ENCODE measurements at places on chromosomes 13 and 19.
A peak's percentile ranks its signal among the peaks of the same experiment; 100 is the strongest.

GRCh38 chr19:46785054-46785979, 3.1 kb downstream of the SLC1A5 start:
- no peak for DNase-seq

DNA sequence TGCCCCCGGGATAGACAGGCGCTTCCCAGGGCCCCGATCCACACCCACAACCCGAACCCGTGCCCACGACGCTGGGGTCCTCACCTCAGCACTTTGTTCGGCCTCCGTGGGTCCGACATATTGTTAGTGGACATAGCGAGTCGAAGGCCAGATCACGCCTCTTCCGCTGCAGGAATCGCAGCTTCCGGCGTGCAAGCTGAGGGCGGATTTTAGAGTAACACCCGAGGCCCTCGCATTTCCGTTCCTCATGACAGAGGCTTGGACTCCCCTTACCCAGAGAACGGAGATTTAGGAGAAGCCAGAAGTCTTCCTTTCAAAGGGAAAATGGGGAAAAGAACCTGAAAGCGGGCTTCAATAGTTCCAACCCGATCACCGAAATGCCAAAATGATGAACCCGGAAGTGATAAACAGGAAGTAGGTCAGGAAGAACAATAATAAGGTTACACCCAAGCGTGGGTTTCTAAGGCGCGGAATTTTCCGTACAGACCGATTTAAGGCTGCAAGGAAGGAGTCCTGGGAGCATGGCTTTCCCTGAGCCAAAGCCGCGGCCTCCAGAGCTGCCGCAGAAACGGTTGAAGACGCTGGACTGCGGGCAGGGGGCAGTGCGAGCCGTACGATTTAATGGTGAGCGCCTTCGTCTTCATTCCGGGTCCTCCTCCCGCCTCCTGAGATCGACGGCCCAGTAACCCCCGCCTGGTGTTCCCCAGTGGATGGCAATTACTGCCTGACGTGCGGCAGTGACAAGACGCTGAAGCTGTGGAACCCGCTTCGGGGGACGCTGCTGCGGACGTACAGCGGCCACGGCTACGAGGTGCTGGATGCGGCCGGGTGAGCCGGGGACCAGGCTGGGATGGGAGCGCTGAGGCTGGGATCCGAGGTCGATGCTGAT, 2.9 kb downstream of the WDR83 start:
- DNase-seq, result peak; percentile 66

- no peak for DNase-seq
Measured at GRCh38 chr13:44363631-44364344, 9.8 kb upstream of the SERP2 start.

DNA sequence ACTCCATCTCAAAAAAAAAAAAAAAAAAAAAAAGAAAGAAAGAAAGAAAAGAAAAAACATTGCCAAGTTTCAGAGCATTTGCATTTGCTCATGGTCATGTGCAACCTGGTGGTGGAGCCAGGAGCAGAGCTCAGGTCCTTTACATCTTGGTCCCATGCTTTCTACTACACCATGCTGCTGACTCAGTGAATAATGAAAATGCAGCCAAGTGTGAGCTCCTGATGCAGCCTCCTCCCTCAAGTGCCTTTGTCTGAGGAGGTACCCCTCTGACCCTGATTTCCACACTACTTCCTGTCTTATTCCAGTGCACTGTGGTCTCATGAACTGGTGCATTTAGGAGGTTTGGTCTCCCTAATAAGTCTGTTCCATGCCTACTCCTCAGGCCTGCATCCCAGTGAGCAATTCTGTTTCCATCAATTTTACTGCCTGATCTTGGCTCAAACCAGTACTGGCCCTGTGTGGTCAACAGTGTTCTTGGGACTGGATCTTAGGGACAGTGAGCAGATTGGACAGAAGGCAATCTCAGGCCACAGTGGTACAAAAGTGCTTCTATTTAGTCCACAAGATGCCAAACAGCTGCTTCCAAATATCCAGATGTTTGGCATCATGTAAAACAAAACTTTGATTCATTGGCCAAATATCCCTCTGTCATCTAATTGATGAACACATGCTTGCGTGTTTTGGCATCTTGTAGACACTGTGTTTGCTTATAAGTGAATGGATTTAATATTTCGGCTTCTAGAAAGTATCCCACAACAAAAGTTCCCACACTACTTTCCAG, 28.8 kb upstream of the LRCH1 start:
- no peak for DNase-seq

GRCh38 chr19:28242317-28242927, 970.5 kb downstream of the UQCRFS1 start:
- peak; percentile 11 for DNase-seq

GRCh38 chr19:46637224-46637623, 1.2 kb upstream of the GNG8 start:
- no peak for DNase-seq

DNA sequence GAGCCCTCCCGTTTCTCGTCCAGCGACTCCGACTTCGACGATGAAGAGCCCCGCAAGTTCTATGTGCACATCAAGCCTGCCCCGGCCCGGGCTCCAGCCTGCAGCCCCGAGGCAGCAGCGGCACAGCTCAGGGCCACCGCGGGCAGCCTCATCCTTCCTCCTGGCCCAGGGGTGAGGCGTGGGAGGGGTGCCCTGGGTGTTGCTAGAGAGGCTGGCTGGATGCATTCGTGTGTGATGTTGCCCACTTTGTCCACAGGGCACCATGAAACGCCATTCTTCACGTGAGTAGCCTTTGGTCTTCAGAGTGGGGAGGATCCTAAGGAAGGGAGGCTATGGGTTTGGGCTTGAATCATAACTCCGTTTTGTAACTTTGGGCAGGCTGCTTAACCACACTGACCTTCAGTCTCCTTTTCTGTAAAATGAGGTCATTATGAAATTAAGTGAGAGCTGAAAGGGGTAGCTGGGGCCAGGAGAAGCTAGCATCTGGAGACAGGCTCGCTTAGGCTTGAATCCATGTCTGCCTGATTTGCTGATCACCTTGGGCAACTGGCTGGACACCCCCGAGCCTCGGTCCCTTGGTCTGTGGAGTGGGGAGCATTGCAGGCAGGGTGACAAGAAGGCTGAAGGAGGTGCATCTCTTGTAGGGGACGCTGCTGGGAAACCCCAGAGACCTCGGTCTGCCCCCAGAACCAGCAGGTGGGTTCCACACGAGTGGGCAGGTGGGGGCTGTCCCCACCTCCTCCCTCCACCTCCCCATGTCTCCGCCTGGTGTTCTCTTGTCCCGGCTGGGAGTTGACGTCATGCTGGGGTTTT, 18.7 kb upstream of the B3GNT3 start:
- no peak for DNase-seq

- DNase-seq, result no peak
Measured at GRCh38 chr13:105972811-105973590, 562.5 kb downstream of the EFNB2 start.

DNA sequence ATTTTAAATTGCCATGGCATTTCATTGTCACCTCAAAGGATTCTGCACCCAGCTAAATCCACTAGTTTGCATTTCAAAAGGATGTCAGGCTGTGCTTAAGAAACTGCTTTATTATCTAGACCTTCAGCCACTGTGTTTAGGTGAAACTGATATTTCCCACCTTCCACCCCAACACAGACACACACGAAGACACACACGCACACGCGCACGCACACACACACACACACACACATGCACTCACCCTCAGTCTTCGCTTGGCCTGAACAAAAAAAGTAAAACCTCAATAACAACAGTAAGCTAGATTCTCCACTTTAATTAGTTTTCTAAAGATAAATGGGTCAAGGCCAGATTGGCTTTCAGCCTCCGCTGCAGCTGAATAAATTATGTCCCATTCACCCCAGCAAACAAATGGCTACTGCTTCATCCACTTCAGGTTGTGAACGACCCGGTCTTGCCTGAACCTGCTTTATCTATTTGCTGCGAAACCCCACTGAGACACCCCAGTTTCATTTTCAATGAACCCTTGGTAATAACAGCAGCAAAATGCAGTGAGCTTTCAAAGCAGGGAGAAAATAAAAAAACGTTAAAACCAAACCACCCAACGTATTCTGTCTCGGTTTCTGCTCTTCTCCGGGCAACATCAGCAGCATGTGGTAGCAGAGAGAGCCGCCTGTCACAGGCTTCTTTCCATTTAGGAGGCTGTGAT, 166.8 kb downstream of the DCT start:
- DNase-seq, result no peak

DNA sequence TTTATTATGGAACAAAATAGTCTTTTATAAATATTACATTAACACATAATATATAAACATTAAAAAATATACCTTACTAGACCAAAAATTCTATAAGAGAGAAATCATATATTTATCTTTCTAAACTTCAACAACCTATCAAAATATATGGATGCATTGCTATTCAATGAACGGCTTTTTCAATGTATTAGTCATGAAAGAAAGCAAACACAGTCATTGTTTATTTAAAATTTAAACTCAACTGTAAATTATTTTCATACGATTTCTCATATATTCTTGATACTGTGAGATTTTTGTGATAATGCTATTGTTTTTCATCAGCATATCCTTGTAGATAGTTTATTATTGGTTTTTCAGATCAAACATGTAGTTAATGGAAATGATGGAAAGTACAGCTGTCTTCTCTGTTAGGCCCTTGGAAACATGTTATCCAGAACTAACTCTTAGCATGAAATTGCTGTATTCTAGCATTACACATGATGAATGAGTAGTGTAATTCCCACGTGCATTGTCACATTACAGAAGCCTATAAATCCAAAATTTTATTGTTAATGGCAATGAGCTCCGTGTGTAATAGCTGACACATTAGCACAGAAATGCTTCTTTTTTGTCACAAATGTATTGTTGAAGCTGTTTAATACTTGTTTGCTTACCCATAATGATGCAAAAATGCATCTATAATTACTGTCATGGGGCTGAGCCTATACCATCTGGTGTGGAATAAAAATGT, 1639.9 kb downstream of the SLITRK5 start:
- DNase-seq, result no peak

GRCh38 chr19:56162258-56162657, 13.6 kb upstream of the GALP start:
- DNase-seq, result no peak

DNA sequence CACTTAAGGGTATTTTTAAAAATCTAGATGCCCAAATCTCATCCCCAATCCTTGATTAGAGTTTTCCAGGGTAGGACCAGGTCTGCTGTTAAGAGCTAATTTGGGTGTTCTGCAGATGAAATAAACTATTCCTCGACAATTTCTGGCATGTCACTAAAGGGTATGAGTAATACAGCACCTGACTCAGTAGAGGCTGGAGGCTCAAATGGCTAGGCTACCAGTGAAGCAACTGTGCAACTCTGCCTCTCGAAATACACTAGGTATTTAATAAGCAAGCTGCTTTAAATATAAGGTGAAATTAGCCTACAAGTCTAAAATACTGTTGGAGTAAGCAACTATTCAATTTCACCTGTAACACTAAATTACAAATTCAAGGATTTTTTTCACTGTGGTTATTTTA, 1.5 kb downstream of the RNF6 start:
- DNase-seq, result no peak

DNA sequence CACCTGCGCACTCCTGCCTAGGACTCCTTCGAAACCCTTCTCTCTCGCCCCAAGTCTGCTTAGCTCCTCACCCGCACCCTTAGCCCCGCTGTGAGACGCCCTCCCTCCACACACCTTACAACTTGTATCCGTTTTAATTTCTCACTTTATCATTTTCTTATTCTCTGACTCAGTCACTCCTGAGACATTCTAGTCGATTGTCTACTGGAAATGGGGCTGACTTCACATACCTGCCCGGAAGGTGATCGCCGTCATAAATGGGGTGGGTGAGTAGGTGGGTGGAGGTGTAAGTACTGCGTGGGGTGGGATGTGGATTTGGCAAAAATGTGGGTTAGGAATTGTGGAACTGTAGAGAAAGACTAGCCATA, 714 bp downstream of the NDFIP2 start:
- DNase-seq, result no peak

DNA sequence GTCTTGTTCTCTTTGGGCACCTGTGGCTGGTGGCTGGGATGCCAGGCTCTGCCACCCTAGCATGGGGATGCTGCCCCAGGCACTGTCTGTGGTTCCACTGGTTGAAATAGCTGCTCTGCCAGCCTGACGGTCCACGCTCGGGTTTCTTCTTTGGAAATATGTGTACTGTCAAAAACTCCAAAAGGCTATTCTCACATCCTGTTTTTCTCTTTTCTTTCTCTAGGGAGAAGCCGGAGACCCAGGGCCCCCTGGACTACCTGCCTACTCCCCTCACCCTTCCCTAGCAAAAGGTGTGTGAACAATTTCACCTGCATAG, 115.0 kb downstream of the RAB20 start:
- DNase-seq, result no peak

DNA sequence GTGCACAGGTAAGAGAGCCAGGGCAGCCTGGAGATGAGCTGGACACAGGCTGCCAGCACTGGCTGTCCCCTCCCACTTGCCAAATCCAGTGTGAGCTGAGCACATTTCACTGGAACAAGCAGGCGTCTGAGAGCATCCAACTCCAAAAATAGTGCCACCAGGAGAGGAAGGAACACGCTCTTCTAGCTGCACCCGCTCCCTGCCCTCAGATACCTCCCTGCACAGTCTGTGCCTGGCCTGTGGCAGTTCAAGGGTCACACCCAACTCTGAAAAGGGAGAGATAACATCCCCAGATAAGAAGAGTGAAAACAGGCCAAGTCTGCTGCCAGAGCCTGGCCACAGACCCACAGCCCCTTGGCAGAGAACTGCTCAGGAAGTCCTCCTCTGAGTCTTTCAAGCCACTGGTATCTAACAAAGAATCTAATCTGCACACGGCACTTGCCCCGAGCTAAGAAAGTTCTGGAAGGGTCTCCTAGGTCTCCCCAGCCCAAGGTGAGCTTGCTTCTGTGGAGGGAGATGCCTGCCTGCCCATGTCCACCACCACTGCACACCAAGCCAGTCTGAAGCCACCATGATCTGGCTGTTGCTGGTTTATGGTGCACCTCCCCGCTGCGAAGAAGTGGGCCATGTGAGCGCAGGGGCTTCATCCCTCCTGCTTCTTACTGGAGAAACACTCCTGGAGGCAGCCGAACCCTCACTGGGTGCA, 14.7 kb downstream of the ELL start:
- DNase-seq, result no peak

DNA sequence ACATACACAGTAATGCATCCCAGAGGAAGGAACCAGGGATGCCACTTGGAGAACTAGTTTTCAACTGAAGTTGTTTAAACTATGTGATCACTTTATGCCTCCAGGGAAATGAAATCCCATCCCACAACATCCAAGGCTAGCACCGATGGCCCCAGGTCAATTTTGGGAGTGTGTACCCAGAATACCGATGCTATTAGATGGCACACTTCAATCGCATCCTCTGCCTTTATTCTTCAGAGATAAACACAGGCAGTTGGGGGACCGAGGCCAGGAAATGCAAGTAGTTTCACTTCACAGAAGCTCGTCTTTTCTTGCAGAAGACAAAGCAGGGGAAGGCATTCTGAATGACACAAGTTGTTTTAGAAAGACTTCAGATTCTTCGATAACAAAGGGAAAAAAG, 13.8 kb downstream of the STK24 start:
- no peak for DNase-seq

- DNase-seq, result no peak
Measured at GRCh38 chr13:44292545-44292944, 81.1 kb upstream of the SERP2 start.
